ENCODE measurements at places on chromosomes 5 and 9.

DNA sequence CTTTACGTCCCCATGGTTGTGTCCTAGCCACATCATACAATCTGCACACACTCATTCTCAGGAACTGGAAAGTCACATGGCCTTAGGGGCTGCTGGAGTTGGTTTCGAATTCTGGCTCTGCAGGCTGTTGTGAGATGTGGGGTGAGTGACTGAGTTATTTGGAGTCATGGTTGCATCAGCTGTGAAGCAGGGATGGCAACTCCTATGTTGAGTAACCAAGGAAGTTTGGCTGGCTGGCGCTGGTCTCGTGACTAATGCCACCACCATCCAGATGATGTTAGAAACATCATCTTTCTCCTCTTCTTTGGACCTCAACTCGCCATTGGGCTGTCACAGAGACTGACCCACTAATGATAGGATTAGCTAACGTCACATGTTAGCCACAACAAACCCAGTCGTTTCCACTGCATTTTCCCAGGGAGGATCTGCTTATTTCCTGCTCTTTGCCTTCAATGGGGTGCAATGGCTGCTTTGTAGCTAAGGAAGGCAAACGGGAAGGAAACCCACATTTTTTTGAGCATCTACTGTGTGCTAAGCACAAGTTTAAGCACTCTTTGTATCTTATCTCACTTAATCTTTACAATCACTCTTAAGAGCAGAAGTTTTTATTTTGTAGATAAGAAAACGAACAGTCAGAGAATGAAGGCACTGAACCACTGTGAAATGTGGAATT is 78.1 kb upstream of the UBTD2 start:
- no peak overlapping the region for H3K27ac ChIP-seq
- H3K36me3 ChIP-seq = no peaks in the 10 kb centered on the region
- no peak overlapping the region for H3K4me3 ChIP-seq
- peaks cover 19% of the 10 kb centered on the region for H3K27me3 ChIP-seq
- H3K4me1 ChIP-seq = peaks cover 2% of the 10 kb centered on the region
- DNase-seq = no peak

GRCh38 chr5:36374266-36374862 is 72.7 kb upstream of the RANBP3L start:
- no peak for DNase-seq
- H3K36me3 ChIP-seq = no peaks in the 10 kb centered on the region
- H3K4me3 ChIP-seq = no peak overlapping the region
- H3K27me3 ChIP-seq = peaks cover 8% of the 10 kb centered on the region

GRCh38 chr9:121711281-121711680 is 59.8 kb downstream of the DAB2IP start:
- no peak overlapping the region for H3K27ac ChIP-seq
- peaks cover 37% of the 10 kb centered on the region for H3K27me3 ChIP-seq
- H3K4me3 ChIP-seq = no peak overlapping the region
- no peaks in the 10 kb centered on the region for H3K36me3 ChIP-seq

DNA sequence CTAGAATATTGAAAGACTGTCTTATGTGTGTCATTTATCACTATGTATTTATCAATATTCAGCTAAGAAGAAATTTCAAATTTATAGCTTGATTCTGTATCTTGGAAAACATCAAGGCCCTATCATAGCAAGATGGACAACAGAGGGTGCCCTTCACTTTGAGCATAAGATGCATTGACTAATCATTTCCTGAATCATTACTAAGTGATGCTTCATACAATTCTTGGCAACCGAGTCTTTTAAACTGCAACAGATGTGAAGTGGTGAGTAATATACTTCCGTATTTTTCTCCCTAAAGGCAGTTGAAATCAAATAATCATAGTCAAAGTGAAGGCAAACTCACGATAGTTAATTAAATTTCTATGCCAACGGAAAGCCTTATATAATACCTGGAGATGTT is 318.6 kb upstream of the RGMB start:
- H3K27ac ChIP-seq = no peak overlapping the region
- H3K4me3 ChIP-seq = no peak overlapping the region
- H3K4me1 ChIP-seq = peaks cover 4% of the 10 kb centered on the region
- DNase-seq = no peak
- H3K36me3 ChIP-seq = no peaks in the 10 kb centered on the region
- H3K27me3 ChIP-seq = no peaks in the 10 kb centered on the region

DNA sequence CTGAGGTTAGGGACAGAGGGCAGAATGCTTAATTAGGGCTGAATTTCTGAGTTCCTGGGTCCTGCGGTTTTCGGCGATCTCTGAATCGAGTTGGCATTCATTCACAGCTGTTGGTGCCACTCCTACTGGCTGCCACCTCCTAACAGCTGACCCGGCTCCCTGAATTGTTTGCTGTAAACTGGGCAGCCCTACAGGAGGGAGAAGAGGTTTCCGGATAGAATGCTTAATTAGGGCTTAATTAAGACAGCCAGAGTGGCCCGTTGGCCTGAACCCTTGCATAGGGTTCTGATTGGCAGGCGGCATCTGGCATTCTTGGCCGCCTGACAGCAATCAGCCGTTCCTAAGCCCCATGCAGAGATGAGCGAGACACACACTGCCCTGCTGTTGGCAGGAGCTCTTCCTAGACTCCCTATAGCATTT is 25.7 kb downstream of the FRMPD1 start:
- no peak overlapping the region for H3K27ac ChIP-seq
- no peak overlapping the region for H3K4me3 ChIP-seq
- DNase-seq = no peak
- H3K27me3 ChIP-seq = peaks cover 68% of the 10 kb centered on the region

- H3K27ac ChIP-seq = no peak overlapping the region
- DNase-seq = no peak
- no peaks in the 10 kb centered on the region for H3K27me3 ChIP-seq
These were observed 64.9 kb downstream of the PLPP1 start for GRCh38 chr5:55469839-55470238.

GRCh38 chr9:137240841-137241489 is at the start of gene TUBB4B:
Gene TUBB4B (plus strand): TSS chr9:137241287. CDS start chr9:137241361, 74 bp downstream.
- peak; percentile 93 for DNase-seq
- H3K4me1 ChIP-seq = peaks cover 19% of the 10 kb centered on the region
- H3K27me3 ChIP-seq = no peaks in the 10 kb centered on the region
- H3K36me3 ChIP-seq = no peaks in the 10 kb centered on the region

DNA sequence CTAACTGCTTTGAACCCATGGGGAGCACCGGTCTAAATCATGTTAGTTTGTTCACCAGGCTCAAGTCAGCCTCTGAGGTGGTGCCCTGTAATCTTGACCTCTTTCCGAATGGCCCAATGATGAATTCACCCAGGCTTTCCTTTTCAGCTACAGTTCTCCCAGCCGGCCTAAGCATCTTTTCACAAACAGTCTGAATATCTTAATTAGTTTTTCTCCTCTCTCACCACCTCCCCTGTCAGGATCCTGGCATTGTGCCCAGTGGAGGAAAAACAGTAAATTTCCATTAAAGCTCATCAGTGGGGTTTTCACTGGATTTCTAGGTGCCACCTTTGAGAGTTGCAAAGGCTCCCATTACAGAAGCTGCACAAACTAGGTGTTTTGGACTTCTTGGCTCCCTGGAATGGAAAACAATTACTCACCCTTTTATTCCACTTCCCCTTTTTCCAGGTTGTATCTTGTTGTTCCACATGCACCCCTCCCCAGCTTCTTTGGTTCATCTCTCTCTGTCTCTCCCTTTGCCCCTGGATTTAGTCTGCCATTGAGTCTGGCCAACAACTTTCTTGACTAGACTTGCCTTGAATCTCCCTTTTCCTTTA is 69.4 kb upstream of the ADAMTSL1 start:
- no peaks in the 10 kb centered on the region for H3K4me1 ChIP-seq
- H3K36me3 ChIP-seq = no peaks in the 10 kb centered on the region
- no peaks in the 10 kb centered on the region for H3K27me3 ChIP-seq
- no peak overlapping the region for H3K27ac ChIP-seq
- no peak for DNase-seq
- H3K4me3 ChIP-seq = no peak overlapping the region

DNA sequence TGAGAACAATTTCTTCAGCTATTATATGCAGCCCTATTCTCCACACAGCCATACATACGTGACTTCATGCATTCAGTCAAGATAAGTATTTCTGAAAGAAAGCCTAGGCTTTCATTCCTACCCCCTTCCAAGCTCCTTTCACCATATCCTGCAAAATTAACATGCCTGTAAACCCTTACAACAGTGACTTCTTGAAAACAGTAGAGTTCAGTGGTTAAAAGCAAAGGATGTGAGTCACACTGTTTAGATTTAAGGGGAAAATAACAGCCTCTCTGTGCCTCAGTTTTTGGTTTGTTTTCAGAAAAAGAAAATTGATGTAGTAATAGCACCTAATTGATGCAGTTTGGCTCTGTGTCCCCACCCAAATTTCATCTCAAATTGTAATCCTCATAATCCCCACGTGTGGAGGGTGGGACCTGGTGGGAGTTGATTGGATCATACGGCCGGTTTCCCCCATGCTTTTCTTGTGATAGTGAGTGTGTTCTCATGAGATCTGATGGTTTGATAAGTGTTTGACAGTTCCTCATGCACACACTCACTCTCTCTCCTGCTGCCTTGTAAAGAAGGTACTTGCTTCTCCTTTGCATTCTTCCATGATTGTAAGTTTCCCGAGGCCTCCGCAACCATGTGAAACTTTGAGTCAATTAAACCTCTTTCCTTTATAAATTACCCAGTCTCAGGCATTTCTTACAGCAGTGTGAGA is 264.8 kb downstream of the CETN3 start:
- DNase-seq = no peak
- no peak overlapping the region for H3K4me3 ChIP-seq
- no peaks in the 10 kb centered on the region for H3K4me1 ChIP-seq
- no peak overlapping the region for H3K27ac ChIP-seq
- H3K27me3 ChIP-seq = no peaks in the 10 kb centered on the region

GRCh38 chr5:66788556-66788955 is 192.4 kb downstream of the MAST4 start:
- peaks cover 13% of the 10 kb centered on the region for H3K27me3 ChIP-seq
- no peak overlapping the region for H3K27ac ChIP-seq
- no peak overlapping the region for H3K4me3 ChIP-seq
- no peaks in the 10 kb centered on the region for H3K36me3 ChIP-seq

DNA sequence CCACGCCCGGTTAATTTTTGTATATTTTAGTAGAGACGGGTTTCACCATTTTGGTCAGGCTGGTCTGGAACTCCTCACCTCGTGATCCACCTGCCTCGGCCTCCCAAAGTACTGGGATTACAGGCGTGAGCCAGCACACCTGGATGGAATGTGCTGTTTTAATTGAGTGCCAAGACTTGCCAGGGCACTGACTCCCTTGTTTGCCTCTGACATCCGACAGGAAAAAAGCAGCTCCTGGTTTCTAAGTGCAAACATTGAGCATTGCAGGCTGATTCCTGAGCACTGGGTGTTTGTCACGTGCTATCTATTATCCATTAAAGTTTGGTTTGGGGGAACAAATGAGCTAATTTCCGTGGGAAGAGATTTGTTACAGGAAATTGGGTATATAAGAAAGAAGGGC is 70.6 kb upstream of the CKMT2 start:
- H3K36me3 ChIP-seq = no peaks in the 10 kb centered on the region
- DNase-seq = no peak
- peaks cover 12% of the 10 kb centered on the region for H3K4me1 ChIP-seq
- H3K27ac ChIP-seq = no peak overlapping the region
- H3K27me3 ChIP-seq = no peaks in the 10 kb centered on the region

DNA sequence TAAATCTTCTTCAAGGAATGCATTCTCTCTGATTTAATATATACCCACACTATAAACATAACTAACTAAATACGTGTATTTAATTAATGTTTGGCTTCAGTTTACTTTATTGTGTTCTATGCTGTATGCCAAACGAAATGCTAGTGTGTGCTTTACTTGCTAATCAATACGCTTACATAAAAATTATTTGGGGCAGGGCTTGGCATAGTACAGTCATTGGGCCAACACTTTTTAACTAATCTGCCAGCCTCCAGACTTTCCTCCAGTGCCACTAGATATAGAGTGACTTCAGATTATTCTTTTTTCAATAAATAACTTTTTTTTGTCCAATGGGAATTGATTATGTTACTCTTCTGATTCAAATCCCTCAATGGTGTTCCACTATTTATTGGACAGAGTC is 8.7 kb upstream of the CARNMT1 start:
- DNase-seq = no peak
- peaks cover 2% of the 10 kb centered on the region for H3K4me1 ChIP-seq
- peaks cover 10% of the 10 kb centered on the region for H3K27me3 ChIP-seq
- H3K27ac ChIP-seq = no peak overlapping the region
- peaks cover 2% of the 10 kb centered on the region for H3K36me3 ChIP-seq

DNA sequence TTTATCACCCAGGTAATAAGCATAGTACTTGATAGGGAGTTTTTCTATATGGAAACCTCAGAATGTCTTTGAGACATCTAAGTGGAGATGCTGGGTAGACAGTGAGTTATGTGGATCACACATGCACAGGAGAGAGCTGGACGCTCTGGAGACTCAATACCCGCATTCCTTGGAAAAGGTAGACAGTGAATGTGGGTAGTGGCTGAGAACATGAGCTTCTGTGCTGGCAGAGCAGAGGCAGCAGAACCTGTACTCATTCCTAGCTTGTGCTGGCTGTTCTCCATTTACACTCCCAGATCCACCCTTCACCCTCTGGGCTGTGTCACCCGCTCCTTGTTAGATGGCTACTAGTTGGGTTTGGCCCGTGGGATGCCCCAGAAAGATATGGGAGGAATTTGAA is 269.8 kb downstream of the ASTN2 start:
- no peak overlapping the region for H3K27ac ChIP-seq
- H3K27me3 ChIP-seq = no peaks in the 10 kb centered on the region
- no peaks in the 10 kb centered on the region for H3K4me1 ChIP-seq
- DNase-seq = no peak
- H3K36me3 ChIP-seq = no peaks in the 10 kb centered on the region

GRCh38 chr5:119078861-119079260 is 8.0 kb downstream of the DMXL1 start:
- H3K36me3 ChIP-seq = peaks cover 6% of the 10 kb centered on the region
- H3K4me1 ChIP-seq = peaks cover 38% of the 10 kb centered on the region
- DNase-seq = no peak

DNA sequence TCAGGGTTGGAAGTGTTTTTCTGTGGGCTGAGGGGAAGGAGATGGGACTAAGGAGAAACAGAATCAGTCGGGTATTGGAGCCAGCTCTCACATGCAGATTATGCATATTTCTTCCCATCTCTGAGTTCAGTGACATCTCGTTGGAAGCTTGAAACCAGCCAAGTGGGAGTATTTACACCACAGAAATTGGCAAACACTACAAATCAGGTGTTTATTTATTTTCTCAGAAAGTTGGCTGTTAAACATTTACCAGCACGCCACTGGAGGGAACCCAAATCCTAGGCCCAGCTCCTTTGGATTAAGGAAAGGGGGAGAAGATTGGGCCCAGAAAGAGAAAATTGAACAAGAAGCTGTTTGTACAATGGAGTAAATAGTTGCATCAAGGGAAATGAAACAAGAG is 72.1 kb upstream of the PITX1 start:
- H3K4me1 ChIP-seq = peaks cover 3% of the 10 kb centered on the region
- H3K27ac ChIP-seq = no peak overlapping the region
- no peak overlapping the region for H3K4me3 ChIP-seq
- peaks cover 22% of the 10 kb centered on the region for H3K27me3 ChIP-seq
- DNase-seq = no peak

GRCh38 chr9:101753716-101754115 is 15.3 kb upstream of the GRIN3A start:
- no peak for DNase-seq
- no peaks in the 10 kb centered on the region for H3K4me1 ChIP-seq
- H3K27ac ChIP-seq = no peak overlapping the region

DNA sequence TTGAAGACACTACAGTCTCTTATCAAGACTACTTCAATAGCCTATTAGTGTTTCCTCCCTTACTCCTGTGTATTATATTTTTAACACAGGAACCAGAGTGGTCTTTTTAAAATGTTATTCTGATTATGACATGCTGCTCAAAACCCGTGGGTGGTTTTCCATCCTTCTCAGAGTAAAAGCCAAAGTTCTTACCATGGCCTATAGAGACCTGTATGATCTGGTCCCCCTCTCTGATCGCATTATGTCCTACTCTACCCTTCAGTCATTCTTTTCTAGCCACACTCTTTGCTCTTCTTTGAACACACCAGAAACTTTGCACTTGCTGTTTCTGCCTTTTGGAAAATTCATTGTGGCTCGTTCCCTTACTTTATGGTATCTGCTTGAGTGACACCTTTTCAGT is 13.8 kb downstream of the RECK start:
- peaks cover 8% of the 10 kb centered on the region for H3K4me1 ChIP-seq
- H3K4me3 ChIP-seq = no peak overlapping the region
